ENCODE measurements at places on chromosomes 7 and 10.

DNA sequence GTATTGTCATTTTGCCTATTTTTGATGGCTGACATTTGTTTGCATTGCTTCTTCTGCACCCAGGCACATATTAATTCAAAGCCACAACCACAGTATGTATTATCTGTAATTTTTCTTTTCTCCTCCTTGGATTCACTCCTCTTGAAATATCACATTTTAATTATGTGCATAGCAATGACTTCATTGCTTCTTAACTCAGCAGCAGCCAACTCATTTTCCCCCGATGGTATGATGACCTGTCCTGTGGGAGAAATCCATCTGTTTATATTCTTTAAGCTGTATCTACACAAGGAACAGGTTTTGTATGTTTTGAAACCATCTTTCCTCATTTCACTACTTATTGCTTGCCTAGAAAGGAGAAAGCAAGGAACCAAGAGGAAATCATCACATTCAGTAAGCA is 588.8 kb downstream of the INHBA start:
- DNase-seq: no peak

- DNase-seq: no peak
Observed at GRCh38 chr7:92485974-92486373, 8.2 kb upstream of the ERVW-1 start.

DNA sequence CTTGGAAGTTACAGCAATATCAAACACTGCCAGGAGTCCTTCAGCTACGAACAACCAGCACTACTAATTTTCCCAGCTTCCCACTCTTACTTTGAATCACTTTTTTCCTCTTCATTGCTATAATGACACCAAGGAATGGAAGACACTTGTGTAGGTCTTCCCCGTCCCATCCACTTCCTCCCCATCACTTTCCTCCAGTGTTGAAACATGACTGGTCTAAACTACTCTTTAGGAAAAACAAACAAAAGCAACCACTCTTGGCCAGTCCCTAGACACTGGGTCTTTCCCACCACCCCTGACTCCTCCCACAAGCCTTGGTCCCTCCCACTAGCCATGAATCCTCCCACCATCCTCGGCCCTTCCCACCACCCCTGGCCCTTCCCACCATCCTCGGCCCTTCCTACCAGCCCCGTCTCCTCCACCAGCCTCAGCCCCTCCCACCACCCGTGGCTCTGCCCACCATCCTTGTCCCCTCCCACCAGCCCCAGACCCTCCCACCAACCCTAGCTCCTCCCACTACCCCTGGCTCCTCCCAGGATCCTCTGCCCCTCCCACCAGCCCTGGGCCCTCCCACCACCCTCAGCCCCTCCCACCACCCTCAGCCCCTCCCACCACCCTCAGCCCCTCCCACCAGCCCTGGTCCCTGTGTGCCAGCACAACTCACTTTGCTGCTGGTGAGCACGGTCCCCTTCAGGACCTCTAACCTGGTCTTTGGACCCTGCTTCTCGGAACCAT is 68.5 kb downstream of the CXCL12 start:
- no peak for DNase-seq

DNA sequence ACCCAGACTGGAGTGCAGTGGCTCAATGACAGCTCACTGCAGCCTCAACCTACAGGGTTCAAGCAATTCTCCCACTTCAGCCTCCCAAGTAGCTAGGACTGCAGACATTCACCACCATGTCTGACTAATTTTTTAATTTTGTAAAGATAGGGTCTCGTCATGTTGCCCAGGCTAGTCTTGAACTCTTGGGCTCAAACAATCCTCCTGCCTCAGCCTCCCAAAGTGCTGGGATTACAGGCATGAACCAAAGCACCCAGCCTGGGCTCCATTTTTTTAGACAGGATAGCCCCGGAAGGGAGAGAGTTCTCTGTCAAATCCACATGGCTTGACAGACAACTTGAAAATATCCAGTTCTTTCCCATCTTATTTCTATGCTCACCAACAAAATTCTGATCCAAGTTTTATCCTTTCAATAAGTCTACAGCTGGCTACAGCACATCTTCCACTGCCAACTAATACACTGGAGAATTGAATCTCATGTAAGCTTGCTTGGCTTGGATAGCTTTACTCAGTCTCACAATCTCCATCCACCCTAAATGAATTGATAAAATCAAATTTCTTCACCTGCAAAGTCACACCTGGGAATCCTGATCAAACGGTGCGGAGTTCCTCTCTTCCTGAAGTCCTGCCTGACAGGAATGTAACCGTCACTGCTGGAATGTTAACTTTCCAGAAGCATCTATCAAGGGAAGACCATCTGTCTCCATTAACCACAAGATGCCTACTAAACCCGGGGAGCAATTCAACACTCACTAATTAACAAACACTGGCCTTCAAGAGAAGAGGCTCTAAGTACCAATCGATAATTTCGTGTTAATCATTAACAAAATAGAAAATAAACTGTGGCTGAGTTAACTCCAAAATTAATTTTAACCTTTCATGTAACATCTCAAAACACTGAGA is 239.7 kb upstream of the MKLN1 start:
- DNase-seq: peak; percentile 62

- DNase-seq: no peak
Observed at GRCh38 chr10:23037561-23037960, 57.8 kb upstream of the MSRB2 start.

DNA sequence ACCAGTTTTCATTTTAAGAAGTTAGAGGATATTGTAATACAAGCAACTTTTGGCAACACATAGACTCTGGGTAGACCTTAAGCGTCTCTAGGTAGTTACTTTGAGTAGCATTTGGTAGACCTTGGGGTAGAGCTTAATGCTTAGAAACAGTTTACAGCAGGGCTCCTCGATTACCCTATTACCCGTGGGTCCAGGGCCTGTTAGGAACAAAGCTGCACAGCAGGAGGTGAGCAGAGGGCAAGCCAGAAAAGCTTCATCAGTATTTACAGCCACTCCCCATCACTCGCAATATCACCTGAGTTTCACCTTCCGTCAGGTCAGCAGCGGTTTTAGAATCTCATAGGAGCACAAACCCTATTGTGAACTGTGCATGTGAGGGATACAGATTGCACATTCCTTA is 173.5 kb downstream of the TSPAN12 start:
- DNase-seq: no peak

DNA sequence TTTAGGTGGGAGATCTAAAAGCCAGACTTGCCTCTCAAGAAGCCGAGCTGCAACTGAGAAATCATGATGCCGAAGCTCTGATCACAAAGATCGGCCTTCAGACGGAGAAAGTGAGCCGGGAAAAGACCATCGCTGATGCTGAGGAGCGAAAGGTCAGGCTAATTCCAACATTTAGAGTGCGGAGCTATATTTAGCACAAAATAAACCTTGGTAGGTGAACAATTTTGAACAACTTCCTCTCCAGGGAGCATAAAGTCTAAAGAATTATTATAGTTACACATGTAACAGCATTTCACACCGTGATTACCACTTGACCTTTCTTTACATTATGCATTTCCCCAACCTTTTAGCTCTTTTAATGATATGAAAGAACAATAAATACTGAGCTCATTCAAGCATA is 166.7 kb downstream of the CDCA7L start:
- DNase-seq: no peak

DNA sequence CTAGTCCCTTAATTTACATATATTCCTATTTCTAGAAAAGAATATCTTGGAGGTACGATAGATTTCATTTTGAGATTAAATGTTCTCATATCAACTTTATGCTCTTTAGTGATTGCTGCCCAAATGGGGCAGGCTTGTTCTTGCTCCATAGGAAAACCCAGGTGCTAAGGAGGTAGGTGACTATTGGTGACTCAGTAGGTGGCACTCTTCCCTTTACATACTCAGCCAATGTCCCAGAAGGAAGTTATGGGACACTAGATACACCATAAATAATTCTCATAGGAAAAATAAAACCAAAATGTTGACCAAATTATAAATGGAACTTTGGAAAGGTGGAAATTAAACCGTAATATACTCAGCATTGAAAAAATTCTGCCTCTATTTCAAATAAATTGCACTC is 4.0 kb downstream of the SKAP2 start:
- no peak for DNase-seq

GRCh38 chr7:93717217-93717900 is 142.8 kb upstream of the CALCR start:
- DNase-seq: peak; percentile 11

GRCh38 chr7:158017111-158018097 is 570.2 kb downstream of the PTPRN2 start:
- DNase-seq: no peak

DNA sequence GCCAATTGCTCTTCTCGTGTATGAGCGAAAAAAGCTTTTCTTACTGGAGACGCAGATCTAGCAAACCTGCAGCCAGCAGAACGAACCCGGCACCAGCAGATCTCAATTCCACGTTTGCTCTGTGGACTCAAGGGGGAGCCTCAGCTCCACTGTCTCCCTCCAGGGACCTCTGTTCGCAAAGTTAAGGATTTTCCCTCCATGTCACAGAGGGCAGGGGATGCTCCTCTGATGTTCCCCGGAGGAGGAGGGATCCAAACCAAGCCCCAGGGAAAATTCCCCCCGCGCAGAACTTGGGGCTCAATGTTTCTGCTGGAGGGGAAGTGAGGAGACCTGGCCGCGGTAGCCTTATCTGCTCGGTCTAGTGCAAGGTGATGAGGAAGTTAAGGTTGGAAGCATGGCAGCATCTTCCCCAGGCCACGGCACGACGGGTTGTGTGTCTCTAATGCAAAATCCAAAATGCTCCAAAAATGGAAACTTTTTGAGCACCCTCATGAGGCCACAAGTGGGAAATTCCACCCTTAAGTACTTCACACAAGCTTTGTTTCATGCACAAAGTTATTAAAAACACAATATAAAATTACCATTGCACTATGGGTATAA is 9.0 kb downstream of the IQCE start:
- DNase-seq: peak; percentile 70

DNA sequence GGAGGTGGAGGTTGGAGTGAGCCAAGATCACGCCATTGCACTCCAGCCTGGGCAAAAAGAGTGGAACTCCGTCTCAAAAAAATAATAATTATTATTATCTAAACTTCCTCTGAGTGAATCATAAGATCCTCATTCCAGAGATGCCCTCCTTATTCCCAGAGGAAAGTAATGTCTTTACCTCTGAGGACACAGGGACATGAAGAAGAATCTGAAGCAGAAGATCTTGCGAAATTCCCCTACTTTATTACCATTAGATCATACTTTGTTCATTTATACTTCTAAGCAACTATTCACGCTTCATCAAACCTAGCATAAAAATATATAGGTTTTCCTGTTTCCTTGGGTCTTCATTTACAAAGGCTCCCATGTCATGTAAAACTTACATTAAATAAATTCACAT is 143.1 kb downstream of the ETV1 start:
- DNase-seq: no peak

DNA sequence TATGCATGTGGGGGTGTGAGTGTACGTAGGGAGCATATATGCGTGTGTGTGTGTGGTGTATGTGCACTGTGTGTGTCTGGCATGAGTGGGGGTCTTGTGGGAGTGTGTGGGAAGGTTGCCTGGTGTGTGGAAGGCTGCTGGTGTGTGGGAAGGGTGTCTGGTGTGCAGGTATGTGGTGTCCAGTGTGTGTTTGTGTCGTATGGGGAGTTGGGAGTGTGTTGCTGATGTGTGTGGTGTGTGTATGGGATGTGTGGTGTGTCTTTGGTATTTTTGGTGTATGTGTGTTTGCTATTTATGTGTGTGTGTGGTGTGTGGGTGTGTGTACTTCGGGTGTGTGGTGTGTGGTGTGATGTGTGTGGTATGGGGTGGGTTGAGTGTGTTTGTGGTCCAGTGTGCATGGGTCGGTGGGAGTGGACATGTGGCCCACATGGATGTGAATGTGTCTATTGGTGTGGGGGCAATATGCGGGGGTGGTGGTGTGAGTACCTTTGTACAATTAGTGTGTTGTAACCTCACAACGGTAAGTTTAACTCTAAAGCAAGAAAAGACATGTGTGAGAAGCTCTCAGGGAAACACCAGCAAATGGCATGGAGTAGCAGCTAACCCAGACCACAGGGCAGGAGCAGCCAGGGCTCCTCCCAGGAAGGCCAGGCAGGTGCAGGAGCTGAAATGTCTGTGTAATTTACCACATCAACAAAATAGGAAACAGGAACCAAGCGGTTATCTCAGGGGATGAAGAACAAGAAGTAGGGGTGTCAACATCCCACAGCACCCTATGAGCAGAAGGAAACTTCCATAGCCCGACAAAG is 11.9 kb downstream of the ANTXRL start:
- DNase-seq: no peak

GRCh38 chr7:66883716-66884115 is 37.3 kb upstream of the TMEM248 start:
- DNase-seq: no peak

- DNase-seq: no peak
Observed at GRCh38 chr7:97733276-97734161, 1.6 kb downstream of the TAC1 start.

- no peak for DNase-seq
Observed at GRCh38 chr7:158280448-158281144, 307.0 kb downstream of the PTPRN2 start.

DNA sequence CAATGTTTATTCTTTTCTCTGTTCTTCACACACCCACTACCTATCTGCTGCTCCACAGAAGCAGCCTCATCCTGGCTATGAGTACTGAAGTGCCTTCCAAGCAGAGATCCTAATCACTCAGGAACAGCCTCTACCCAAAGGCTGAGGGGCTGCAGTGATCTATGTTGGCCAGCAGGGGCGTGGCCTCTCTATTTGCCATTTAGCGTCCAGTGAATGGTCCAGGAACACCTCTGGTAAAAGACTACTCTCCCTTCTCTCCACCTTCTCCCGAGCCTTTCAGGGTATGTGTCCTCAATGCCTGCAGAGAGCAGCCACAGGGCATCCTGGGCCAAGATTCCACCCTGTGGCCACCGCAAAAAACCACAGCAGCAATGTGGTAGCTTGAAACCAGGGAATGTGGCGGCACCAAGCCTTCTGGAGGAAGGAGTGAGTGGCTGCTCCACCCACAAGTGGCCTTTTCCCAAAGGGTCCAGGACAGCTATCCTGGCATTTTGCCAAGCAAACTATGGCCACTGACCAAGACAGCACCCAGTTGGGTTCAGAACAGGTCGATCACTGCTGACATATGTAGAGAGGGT is 70.9 kb downstream of the SYPL1 start:
- peak; percentile 40 for DNase-seq

- DNase-seq: no peak
Observed at GRCh38 chr10:72158176-72158575, 57.6 kb upstream of the ANAPC16 start.

GRCh38 chr10:97782455-97783228 is 10.8 kb upstream of the SFRP5 start:
- DNase-seq: no peak
